Daoy (cell line): ENCODE measurements at places on chromosomes 3 and 15.

DNA sequence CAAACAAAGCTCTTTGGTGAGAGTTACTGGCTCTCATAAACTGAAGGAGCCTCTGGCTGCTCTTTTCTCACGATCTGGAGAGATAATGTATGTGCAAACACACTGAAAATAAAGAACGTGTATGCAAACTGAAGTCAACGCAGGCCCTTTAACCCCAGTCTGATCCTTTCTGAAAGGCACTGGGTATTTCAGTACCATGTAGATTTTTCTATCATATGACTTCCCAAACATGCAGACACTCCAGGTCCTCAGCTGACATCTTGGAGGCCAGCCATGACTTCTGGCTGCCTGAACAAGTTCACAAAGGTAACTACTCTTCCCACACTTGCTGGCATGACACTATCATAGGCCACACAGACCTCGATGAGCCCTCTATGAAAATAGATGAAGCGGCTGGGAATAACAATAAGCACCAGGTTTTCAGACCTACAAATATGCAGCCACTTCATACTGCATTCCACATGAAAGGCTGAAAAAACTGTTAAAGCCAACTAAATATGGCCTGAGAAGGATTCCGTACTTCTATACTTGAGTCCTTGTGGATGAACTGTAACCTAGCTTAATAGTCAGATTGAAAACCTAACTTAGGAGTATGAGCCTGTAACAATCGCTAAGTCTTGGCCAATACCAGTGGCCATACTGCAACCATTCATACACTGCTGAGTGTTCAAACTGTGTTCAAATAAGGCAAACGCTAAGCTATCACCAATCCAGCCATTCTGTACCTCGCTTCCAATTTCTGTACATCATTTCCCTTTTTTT is 121.3 kb downstream of the THRB start:
- no peak for DNase-seq

DNA sequence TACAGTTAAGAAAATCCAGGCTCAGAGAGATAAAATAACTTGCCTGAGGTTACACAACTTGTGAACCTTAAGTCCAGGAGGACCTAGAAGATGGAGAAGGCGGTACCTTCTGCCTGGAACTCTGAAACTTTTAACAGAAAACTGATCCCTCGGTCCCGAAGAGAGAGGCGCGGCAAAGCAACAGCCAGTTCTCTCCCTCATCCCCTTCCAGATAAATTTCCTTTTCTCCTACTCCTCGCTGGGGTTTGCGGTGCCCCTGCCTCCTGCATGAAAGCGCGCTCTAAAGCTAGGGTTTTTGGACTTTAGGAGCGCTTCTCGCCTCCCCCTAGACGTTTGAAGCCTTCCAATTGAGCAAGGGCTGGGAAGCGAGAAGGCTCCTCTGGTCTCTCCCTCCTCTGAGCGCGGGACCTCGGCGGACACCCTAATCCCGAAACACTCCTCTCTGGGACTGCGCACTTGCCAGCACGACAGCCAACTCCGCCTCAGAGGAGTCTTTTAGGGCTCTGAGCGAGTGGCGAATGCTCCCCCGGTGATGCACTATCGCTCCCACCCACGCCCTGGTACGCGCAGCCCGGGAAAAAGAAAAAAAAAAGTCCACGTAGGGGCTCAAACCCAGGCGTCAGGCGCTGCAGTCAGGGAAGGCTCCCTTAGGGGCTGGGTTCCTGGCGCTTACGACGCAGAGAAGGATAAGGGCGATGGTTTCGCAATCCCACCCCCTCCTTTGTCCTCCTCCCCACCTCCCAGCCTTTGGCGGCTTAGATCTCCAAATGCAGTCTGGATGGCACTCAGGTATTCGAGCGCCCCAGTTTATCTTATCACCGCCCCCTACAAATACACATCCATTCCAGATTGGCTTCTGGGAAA is 7.9 kb upstream of the EOMES start:
- peak; percentile 9 for DNase-seq

DNA sequence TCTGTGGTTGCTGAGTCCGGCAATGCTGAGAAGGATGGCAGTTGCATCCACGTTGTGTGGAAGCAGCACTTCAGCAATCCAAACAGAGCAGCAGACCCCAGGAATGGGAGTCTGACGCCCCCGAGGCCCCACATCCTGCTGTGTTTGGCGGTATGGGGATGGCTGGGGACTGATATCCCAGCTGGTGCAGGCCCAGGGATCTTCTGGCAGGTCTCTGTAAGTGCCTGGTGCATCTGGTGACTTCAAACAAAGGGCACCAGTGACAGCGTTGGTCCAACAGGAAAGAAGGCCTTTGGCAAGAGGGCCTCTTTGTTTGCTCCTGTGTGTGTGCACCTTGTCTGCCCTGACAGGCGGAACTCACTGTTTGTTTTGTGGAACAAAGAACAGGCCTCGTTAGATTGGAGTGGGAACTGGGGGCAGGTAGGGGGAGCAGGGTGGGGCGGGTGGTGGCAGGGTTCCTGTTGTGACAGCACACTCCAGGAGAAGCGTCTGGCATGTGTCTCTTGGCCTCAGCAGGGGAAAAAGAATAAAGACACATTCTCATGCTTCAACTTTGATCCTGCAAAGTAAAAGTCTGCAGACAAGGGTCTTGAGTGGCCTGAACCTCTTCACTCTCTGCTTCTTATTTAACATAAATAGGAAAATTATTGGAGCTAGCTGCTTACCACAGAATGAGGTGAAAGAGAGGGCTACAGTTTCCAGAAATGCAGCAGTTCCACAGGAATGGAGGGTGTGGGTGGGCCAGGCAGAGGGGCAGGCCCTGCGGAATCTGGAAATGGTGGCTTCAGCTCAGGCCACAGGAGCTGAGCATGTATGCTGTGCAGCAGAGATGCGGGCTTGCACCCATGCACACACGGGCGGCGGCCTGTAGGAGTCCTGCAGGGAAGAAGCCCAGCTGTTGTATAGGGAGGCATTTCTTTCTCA is 94.5 kb upstream of the MYZAP start:
- no peak for DNase-seq

- DNase-seq: no peak
Observed at GRCh38 chr3:7315037-7315436, 454.1 kb downstream of the GRM7 start.

DNA sequence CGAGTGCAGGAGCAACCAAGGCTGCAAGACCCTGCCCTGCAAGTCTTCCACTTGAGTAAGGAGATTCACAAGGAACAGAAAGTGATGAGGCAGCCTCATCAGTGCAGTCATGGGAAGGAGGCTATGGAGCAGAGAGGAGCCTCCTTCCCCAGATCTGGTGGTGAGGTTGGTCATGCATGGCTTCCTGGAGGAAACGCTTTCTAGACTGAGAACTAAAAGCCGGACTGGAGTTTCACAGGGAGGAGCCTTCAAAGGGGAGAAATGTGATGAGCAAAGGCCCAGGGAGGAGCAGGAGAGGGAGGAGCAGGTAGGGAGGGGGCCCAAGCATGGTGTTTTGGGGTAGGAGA is 139.9 kb downstream of the SRGAP3 start:
- DNase-seq: no peak

GRCh38 chr3:185813691-185814215 is 11.1 kb downstream of the IGF2BP2 start:
- DNase-seq: peak; percentile 92

- DNase-seq: no peak
Observed at GRCh38 chr15:31304751-31305365, 21.8 kb upstream of the KLF13 start.

- peak; percentile 2 for DNase-seq
Observed at GRCh38 chr3:36447061-36447460, 66.8 kb downstream of the STAC start.

DNA sequence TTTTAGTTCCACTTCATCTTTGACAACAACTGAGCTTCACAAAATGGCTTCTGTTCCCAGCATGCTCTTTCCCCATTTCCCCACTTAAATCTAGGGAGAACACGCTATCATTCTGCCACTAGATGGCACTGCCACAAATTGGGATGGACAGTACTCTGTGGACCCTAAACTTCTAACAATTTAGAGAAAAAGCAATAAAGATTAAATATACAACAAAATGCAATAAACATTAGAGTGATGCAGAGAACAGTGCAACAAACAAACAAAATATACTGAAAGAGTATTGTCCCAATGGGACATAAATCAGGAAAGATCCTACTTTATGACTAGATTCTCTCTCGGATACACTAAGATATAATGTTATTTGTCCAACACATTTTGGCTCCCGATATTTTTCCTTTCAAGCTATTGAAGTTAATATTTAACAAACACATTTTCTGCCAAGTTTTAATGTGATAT is 169.7 kb upstream of the TMCO5A start:
- DNase-seq: peak; percentile 39

DNA sequence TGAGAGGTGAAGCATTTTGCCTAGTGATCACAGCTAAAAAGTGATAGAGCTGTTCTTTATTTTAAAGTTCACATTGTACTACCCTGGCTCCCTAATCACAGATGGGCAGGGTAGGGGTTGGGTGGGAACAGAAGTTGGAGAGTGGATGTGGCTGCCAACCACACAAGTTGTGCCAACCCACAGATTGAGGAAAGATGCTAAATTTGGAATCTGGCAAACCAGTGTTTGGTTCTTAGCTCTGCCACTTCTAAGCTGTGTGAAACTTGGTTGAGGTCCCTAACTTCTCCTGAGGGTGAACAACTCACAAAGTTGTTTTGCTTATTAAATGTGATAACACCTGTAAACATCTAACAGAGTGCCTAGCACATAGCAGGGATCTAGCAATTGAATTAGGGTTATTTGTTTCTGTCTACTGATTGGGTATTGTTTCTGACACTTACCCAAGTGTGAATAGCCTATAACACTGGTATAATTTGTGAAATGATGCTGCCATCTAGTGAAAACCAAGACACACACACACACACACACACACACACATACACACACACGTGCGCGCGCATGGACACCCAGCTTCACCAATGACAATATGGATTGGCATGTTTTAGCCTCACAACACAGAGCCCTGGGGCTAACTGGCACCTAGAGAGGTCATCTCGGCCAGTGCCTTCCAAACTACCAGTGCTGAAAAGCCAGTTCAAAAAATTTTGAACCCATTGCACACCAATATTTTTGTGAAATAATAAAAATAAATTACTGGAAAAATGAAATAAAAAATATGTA is 25.3 kb downstream of the ADGRG7 start:
- peak; percentile 46 for DNase-seq

GRCh38 chr15:99407716-99408115 is 156.4 kb downstream of the LRRC28 start:
- DNase-seq: no peak

DNA sequence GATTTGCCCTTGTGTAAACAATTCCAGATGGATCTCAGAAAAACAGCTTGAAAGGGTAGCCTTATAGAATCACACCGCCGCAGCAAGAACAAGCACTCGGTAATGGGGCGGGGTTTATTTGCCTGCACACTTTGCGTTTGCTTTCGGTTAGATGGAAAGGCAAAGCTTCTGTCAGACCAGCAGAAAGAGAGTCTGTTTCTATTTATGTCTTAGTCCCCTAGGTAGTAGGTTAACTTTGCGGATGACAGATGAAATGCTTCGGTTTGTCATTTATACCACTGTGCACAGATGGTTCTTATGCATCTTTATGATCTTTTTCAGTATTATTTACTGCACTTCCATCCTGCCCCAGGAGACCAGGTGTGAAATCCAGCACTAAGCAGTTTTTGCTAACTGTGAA is 62.2 kb downstream of the PYDC2 start:
- no peak for DNase-seq

DNA sequence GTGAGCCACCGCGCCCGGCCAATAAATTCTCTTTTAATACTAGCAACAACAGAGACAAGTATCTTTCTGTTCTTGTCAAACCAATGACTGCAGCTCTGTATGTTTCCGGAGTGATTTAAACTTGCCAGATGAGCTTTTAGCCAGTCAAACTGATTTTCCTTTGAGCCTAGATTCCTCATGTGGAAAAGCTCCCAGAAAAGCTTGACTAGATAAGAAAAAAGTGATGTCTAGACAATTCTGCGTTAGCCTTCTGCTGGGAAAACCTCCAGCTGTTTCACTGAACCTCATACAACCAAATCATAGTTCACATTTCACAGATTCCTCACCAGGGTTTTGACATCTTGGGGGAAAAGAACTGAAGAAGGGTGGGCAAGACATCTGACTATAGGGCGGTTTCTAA is 78.6 kb downstream of the MAGI1 start:
- no peak for DNase-seq

GRCh38 chr15:50232791-50233190 is 32.7 kb downstream of the HDC start:
- DNase-seq: no peak

- DNase-seq: no peak
Observed at GRCh38 chr3:111675846-111676210, 80.7 kb upstream of the ZBED2 start.

DNA sequence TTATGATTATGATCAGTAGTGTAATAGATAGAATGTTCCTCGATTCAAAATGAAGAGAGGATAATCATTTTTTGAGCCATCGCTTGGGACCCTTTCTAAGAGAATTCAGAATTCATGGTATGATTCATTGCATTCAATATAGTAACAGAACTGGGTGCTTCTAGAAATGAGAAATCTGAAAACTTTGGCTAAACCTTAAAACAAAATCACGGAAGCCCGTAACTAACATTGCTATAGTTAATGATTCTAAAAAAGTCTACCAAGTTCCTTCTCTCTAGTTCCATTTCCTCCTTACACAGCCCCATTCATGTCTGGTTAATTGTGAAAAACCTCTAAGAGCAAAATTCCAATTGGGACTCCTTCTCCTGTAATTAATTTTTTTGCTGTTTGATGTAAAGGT is 217.1 kb downstream of the GBE1 start:
- DNase-seq: no peak

- DNase-seq: no peak
Observed at GRCh38 chr3:108887777-108888176, 65.2 kb downstream of the TRAT1 start.

- peak; percentile 58 for DNase-seq
Observed at GRCh38 chr3:189146848-189147247, 24.9 kb upstream of the TPRG1 start.

- DNase-seq: no peak
Observed at GRCh38 chr3:130789782-130790322, 43.2 kb upstream of the PIK3R4 start.

- DNase-seq: no peak
Observed at GRCh38 chr3:130316169-130316568, 29.3 kb upstream of the COL6A5 start.

- DNase-seq: no peak
Observed at GRCh38 chr3:118900737-118901525, 133.7 kb downstream of the IGSF11 start.

GRCh38 chr15:45307230-45307924 is 55.3 kb downstream of the SLC28A2 start:
- peak; percentile 36 for DNase-seq

DNA sequence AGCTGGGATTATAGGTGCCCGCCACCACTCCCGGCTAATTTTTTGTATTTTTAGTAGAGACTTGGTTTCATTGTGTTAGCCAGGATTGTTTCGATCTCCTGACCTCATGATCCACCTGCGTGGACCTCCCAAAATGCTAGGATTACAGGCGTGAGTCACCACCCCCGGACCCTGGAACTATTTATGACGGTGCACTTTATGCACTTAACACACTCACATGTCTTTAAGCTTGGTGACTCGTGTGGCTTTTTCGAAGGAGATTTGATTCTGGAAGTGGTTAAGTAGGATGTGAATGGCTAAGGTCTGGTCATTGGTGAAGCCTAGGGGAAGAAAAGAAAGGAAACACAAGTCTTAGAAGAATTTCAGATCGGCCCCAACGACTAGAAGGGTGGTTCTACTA is 20.3 kb downstream of the BBS4 start:
- peak; percentile 39 for DNase-seq

- DNase-seq: no peak
Observed at GRCh38 chr3:4758249-4758860, 220.9 kb upstream of the BHLHE40 start.

- no peak for DNase-seq
Observed at GRCh38 chr3:134419214-134419959, 45.1 kb upstream of the AMOTL2 start.
